NCI-H1417 treated with DMSO at 0.1 percent for 48 hours (cell line): ENCODE measurements at places on chromosomes 5 and 9.

DNA sequence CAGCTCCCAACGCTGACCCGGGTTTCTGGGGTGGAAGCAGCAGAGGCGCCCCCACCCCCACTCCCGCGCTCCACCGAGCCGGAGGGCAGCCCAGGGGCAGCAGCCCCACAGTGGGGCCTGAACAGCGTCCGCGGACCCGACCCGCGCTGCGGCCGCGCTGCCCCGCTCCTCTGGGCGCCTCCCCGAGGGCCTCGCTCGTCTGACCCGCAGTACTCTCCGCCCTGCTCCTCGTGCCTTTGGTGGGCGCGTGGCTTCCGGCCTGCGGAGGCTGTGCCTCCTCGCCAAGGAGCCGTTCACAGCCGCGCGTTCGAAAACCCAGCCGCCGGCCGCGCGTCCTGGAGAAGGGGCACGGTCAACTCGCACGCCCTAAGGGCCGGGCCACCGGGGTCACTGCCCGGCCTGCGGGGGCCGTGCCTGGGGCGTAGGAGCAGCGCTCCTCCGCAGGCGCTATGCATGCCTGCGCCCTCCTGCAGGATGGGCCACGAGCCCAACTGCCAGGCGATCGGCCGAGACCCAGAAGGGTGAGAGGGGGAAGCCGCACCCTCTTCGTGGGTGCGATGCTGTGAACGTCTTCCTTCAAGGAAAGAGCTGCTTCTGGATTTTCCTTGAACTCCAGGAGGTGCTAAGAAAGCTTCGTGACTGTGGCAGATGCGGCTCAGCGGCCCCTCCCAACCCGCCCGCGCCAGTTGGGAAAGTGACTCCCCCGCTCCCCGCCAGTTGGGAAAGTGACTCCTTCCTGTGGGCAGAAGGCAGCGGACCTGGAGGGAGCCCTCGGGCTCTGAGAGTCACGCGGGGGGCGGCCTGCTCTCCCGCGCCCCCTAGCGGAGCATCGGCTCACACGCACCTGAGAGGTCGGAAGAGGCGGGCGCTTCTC is 82.7 kb downstream of the HSD17B3 start:
- DNase-seq = no peak

DNA sequence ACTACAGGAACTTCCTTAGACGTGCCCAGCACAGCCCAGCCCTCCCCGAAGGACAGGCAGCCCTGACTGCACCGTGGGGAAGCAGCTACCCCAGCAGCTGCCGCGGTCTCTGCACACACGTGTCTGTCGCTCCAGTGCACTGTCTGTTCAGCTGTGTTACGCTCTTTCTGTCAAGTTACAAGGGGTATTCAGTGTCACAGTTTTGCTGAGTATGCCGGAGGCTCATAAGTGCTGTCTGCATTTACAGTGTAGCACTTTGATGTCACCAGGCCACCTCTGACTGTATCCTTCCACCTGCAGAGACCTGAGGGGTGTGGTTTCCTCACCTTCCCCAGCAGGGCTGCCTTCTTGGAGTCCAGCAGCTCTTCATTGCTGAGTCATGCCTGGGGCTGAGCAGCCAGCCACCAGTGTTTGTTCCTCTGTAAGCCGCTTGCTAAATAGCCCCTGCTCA is 126.8 kb downstream of the EHMT1 start:
- peak; percentile 48 for DNase-seq

DNA sequence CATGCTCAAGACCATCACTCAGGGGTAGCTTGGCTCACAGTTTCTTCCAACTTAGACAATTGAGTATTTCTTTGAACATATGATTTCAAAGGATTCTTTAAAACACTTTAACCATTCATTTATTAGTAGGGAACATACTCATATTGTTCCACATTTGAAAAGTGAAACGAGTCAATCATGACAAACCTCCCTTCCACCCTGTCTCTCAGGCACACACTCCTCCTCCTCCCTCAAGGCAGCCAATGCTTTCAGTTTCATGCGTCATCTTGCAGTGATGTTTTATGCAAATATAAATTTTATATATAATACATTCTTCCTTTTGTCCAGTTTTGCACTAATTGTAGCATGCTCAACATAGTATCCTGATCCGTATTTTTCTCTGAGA is 126.0 kb upstream of the BOD1 start:
- no peak for DNase-seq

DNA sequence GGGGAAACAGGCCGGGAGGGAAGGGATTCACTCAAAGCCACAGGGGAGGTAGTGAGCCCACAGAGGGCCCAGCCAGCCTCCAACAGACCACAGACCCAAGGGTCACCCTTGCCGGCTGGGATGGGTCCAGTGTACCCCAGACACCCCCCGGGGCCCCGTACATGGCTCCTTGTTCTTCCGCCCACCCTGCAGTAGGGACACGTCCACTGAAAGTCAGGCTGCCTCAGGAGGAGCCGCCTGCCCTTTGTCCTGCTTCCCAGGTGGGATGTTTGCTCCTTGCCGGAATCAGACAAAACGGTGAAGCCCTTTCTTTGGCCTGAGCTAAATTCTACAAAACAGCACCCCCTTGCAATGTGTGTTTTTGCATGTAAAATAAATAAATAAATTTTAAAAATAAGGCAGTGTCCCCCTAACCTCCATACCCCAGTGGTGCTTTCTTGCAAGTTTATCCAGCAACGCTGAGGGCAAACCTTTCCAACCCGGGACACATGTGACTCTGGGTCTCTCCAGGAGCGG is 25.8 kb downstream of the LHX3 start:
- no peak for DNase-seq

DNA sequence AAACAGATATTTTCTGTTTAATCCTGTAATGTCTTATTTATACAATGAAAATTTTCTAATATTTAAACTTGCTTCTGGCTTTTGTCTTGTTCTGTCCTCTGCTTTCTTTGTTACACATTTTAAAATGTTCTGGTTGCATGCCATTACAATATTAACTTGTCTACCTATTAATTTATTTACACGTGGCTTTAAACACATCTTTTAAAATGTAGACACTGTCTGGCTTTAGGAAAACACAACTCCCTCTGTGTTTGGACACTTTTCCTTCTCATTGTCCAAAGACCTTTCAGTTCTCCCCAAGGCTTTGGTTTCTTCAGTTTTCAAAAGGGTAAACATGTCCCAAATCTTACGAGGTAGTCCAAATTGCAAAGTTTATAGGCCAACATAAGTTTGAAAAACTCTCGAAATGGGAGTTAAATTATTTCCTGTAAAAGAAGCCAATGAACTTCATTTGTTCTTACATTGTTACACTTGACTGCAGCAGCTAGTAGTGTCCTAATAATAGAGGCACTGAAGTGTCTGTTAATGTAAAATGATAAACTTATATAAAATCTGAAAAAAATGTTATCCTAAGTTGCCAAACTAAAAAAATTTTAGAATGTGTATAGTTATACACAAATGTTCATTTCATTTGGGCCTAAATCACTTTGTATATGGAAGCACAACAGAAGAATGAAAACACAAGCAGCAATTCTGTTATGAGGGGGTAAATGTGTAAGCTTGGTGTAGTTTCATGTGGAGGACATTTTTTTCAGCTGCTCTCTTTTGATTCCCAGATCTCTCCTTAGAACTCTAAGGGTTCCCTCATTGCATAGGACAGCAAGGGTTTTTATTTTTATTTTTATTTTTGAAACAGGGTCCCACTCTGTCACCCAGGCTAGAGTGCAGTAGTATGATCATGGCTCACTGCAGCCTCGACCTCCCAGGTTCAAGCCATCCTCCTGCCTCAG is 53.8 kb downstream of the ALDH1A1 start:
- no peak for DNase-seq

DNA sequence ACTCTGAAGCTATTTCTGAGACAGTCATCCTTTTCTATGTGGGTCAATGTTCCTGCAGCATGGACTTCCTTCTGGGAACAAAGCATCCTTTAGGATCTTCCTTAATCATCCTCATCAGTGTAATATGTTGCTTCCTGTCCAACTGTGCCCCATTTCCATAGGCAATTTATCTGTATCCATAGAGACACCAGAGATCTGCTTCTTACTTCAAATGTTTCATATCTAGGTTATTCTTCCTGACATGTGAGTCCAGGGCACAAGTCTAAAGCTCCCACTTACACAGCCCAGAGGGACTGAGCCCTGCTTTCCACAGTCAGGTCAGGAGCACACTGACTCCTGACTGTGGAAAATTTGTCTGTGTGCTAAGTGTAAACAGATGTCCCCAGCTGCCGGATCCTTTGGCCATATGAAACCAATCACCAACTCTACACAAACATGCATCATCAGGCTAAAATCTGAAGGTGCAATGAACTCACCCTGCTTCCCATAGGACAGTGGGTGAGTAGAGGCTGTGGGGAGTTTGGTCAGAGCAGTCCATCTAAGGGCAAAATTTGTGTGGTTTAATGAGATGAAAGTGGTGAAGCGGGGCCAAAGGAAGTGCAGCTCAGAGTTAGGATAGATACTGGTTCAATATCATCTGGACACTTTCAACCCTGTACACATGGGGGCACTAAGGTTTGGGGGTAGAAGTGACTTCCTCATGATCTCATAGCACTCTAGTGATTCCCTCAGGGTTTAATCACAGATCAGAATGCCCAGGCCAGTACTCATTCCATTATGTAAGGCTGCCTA is 85.2 kb upstream of the TNC start:
- no peak for DNase-seq

DNA sequence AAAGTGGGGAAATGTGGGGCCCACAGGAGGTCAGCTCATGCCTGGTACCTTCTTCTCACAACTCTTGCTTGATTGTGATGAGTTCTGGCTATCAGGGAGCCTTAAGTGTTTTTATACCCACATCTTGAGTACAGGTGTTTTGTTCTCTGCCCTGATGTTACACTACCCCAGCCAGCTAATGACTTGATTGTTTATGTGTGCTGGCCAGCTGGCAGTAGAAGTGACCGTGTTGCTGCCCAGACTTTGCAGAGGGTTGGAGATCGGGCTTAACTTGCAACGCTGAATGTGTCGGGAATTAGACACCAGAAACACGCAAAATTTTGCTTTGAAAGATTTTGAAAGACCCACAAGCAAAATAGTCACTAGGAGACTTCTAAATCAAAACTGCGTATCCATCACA is 16.9 kb upstream of the ZDHHC11B start:
- no peak for DNase-seq

GRCh38 chr5:124504081-124504916 is 242.1 kb downstream of the ZNF608 start:
- DNase-seq = no peak
